ENCODE measurements at places on chromosomes 13 and 19.

DNA sequence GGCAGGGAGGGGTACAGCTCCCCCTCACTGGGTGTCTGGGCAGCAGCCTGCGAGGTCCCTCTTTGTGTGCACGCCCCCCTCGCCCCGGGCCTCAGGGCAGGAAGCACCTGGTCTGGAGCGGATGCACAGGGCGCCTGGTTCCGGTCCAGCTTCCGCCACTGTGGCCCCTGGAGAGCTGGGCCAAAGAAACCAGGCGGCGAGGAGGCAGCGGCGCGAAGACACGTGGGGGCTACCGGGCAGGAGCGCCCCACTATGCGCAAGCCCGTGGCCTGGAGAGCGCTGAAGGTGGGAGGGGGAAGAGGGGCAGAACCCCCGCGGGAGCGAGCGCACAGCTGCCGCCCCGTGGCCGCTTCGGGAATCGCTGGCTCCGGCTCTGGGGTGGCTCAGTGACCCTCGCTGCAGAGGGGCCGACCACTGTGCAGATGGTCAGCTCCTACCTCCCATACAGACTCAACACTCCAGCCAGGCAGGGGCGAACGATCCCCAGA is 1.7 kb upstream of the LYL1 start:
- DNase-seq = no peak

DNA sequence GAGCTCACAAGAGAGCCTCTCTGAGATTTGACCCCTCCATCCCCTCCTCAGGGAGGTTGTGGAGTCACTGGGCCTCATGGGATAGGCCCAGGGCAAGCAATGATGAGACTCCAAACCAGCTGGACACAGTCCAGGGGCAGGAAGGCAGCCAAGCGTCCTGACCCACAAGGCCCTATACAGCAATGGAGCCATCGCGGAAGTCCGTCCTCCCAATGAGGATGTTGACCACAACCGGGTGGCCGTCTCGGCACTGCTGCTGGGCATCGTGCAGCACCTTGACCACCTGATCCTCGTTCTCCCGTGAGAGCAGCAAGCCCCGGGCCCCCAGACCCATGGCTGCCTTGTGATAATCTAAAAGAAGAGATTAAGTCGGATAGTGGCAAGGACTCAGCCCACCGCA is 7.9 kb downstream of the SYDE1 start:
- DNase-seq = no peak

DNA sequence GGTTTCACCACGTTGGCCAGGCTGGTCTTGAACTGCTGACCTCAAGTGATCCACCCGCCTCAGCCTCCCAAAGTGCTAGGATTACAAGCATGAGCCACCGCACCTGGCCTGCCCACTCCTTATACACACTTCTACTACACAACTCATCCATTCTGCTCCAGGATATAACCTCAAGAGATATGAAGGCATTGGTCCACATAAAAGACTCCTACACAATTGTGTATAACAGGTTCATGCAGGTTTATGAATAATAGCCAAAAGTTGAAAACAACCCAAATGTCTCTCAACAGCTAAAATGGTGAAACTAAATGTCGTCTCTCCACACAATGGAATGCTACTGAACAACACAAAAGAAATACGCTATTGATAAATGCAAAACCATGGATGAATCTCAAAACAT is 58.1 kb downstream of the INSR start:
- no peak for DNase-seq

GRCh38 chr19:48922548-48923490 is 10.7 kb upstream of the DHDH start:
- no peak for DNase-seq

DNA sequence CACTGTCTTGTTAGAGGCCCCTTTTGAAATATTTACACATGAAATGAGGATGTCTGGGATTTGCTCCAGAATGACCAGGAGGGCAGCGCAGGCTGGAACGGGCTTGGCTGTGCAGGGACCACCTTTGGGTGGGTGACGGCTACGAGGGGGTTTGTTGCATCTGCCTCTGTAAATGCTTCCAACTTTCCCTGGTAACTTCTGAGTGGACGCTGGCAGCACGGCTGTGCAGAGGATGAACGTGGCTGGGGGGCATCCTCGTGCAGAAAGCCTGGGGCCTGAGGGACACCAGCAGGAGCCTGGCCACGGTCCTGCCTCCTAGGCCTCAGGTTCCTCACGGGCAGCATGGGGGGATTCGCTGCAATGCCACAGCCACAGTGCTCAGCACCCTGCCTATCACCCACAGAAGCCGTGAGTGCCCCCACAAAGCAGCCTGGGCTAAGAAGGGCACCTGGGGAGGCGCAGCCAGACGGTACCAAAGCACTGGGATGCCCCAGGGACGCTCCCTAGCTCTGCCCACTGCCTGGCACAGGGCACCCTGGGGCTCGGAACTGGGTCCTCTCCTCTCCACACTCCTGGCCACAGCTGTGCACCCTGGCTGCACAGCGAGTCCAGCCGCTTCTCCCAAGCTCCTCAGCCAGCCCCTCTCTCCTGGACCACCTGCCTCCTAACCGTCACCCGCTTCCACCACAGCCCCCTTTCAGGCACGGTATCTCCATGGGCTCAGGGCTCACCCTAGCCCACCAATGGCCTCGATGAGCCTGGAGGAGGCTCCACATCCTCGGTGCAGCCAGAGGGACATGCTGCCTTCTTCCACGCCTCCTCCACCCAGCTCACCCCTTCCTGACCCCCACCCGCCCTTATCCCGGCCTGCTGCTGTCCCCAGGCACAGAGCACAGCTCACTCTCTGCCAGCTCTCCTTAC is 44.5 kb downstream of the MLLT1 start:
- DNase-seq = no peak

- no peak for DNase-seq
Measured at GRCh38 chr13:25848812-25849745, 202.7 kb downstream of the SHISA2 start.

GRCh38 chr13:76398425-76398824 is 487.8 kb downstream of the KCTD12 start:
- no peak for DNase-seq

DNA sequence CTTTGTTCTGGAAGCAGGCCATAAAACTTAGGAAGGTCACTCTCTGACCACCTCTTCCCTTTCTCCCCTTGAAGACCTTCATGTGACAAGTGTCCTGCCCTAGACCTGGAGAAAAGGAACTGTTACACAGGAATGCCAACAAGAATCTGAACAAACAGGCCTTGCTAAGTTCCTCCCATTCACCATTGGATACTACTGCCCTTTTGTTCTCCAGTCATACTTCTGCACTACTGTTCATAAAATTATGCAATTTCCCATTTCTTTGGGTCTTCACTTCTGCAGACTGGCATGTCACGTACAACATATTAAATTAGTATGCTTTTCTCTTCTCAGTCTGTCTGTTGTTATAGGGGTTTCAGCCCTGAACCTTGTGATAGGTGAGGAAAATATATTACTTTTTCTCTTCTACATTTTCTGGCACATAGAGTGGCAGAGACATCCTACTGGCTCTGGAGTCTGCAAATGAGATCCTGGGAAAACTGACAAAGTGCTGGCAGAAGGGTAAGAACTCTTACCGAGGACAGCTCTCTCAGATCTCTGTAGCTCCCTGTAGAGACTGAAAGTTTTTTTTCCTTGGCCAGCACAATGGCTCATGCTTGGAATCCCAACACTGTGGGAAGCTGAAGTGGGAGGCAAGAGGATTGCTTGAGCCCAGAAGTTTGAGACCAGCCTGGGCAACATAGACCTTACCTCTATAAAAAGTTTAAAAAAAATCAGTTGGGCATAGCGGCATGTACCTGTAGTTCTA is 87.6 kb upstream of the SPRY2 start:
- DNase-seq = no peak

- no peak for DNase-seq
Measured at GRCh38 chr19:28966737-28967399, 246.1 kb downstream of the UQCRFS1 start.

- no peak for DNase-seq
Measured at GRCh38 chr13:73038064-73038463, 20.7 kb upstream of the KLF5 start.

DNA sequence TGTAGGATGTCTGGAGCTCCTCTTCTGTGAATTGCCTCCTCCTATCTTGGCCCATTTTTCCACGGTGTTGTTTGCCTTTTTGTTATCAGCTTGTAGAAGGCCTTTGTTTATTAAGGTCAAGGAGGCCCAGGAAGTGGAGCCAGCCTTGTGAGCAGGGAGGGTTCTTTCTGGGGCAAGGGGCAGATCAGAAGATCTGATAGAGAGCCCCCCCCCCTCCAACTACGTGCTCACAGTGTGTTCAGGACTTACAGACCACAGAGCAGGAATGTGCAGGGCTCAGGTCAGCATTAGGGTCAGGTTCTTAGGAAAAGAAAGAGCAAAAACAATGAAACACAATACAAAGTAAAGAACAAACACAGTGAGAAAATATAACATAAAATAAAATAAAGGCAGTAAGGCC is 59.4 kb downstream of the CCNE1 start:
- no peak for DNase-seq

GRCh38 chr13:33490461-33491327 is 205.1 kb upstream of the STARD13 start:
- no peak for DNase-seq

DNA sequence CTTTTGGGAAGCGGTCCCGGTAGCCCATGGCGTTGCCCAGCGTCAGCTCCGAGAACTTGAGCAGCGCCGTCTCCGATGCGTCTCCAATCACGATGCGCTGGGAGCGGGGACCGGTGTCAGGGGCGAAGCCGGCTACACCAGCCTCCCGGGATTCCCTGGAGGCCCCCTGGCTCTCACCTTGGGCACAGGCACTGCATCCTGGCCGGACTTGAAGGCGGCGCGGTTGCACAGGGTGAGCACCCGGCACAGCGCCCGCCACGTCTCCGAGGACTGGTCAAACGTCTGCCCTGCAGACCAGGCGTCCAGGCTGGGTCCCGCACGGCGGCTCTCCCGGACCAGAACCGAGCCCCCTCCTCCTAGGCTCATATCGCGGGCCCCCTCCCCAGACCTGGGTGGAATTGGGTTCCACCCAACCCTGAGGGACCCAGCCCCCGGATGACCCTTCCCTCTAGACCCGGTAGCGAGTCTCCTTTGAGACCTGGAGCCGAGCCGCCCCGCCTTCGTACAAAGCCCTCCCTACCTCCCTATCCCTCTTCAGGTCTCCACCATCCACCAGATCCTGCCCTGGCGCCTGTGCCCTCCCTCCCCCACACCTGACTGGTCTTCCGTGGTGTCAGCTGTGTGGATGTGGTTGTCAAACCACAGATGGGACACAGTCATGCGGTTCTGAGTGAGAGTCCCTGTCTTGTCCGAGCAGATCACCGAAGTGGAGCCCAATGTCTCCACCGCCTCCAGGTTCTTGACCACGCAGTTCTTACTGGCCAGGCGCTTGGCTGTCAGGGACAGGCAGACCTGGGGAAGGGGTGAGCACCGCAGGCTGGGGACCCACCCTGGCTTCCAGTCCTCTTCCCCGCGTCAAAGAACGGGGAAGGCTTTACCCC is 4.8 kb downstream of the ATP4A start:
- DNase-seq = no peak

DNA sequence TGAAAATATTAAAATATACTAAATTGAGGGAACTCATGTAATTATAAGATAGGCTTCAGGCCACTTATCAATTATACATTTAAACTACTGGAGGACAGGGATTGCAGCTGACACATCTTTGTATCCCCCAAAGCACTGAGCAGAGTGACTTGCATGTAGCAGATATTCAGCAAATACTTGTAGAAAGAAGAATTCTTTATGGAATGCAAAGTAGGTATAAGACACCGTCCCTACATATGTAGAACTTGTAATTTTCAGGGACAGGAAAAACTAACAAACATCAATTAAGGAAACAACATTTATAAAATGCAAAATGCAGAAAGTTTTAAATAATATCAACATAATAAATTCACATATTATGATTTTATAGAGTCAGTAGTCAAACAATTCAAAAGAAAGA is 719.2 kb downstream of the OLFM4 start:
- DNase-seq = no peak

DNA sequence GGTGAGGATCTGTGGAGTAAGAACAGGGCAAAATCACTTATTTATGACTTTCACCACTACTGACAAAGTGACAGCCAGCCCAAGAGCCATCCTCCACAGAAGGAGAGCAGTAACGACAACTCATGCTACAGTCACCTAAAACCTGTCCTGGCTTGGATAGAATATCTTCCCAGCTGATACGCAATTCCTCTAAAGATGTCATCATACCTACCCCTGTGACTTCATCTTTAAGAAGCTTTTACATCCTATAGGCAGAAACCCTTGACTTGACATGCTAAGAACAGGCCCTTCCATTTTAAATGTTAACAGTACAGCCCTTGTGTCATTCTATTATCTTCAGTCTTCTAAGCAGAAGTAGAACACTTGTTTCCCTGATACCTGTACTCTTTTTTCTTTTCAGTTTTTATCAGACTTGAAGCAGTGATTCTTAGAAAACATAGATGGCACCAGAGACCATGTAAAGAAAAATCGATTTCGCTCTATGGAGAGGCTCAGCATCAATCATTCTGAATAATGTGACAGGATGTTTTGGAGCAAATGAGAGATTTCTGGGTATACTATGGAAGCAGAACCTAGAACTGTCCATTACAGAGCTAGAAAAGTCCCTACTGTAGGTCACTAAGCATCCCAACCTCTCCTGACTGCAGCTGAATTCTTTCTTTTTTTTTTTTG is 20.1 kb downstream of the STOML3 start:
- DNase-seq = no peak

DNA sequence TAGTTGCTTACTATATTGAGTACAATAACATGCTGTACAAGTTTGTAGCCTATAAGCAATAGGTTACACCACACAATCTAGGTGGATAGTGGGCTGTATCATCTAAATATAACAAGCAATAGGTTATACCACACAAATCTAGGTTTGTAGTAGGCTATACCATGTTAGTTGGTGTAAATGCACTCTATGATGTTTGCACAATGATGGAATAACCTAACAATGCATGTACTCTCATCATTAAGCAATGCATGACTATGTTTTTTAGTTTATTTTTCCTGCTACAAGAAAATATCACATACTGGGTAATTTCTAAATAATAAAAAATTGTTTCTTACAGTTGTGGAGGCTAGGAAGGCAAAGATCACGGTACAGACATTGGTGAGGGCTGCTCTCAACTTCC is 262.5 kb downstream of the SLITRK6 start:
- DNase-seq = no peak

GRCh38 chr19:34645551-34645950 is 31.4 kb downstream of the SCGB2B2 start:
- no peak for DNase-seq
